ENCODE measurements at places on chromosomes 3 and 15.

DNA sequence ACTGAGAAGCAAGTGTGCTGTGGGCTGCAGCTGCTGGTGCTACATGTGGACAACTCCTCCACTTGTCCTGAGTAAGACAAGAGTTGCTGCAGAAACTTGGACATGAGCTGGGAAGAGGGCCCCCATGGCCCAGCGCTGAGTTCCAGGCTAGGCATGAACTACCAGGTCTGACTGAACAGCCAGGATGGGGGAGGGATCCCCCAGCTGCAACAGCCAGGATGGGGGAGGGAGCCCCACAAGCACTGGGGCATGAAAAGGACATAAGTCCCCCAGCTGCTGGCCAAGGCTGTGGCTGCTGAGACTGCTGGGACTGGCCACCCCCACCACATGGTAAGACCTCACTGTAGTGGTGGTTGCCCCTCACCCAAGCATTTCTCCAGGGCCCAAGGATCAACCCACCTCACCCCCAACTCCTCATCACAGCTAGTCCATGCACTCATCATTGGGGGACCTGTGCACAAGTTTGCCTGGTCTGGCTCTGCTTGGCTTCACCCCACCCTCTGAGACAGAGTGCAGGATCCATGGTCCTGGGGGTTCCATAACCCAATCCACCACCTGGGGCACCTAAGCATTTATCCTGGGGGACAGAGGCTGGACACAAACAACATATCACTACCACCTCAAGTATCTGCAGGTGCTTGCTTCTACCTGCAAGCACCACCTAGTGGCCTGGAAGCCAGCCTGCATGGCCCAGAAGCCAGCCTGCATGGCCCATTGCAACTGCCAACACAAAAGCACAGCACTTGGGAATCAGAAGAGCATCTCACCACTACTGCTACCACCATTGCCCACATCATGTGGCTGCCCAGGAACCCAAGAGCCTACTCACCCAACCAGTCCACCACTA is 84.5 kb upstream of the STT3B start:
- no peak for DNase-seq

DNA sequence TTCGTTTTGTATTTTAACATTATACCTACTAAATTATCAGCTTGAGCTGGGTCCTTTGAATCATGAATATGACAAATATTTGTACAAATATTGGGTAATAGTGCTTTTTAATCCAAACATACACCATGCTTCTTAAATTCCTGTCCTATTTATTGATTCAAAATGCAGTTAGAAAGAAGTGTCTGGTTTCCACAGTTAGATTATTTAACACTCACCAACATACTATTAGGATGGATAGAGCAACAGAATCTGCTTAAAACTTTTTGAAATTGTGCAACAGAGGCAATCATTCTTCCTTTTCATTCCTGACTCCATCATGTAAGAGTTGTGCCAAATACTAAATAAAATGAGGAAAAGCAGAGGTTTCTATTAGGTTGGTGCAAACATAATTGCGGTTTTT is 281.2 kb downstream of the LSAMP start:
- no peak for DNase-seq

GRCh38 chr3:171028025-171028778 is 1.7 kb upstream of the SLC2A2 start:
- DNase-seq = peak; percentile 87

GRCh38 chr3:99972380-99973104 is 141.8 kb downstream of the FILIP1L start:
- DNase-seq = no peak

DNA sequence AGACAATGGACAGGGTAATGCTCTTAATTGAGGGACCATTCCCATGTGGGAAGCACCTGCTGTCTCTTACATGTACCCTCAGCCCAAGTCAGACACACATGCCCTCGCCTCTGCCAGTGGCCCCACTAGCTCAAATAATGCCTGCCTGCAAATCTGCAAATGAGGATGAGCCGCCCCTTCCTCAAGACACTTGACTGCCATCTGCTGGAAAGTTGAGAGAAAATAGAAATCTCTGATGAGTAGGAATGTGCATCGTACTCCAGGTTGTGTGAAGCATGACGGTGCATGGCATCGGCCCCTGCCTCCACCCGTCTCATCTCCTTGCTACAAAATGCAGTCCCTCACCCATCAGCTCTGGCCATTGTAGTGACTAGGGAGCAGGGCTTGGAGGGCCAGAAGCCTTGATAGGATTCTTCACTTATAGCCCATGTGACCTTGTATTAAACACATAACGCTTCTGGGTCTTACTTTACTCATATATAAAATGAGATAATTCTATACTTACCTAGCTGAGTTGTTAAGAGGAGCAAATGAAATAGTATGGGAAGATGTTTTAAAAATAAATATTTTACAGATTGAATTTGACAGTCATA is 6.3 kb upstream of the SCN5A start:
- no peak for DNase-seq

- DNase-seq = no peak
These were observed 10.2 kb upstream of the KLF15 start for GRCh38 chr3:126367316-126367805.

- DNase-seq = no peak
These were observed 280.6 kb downstream of the LPP start for GRCh38 chr3:188434594-188434993.

DNA sequence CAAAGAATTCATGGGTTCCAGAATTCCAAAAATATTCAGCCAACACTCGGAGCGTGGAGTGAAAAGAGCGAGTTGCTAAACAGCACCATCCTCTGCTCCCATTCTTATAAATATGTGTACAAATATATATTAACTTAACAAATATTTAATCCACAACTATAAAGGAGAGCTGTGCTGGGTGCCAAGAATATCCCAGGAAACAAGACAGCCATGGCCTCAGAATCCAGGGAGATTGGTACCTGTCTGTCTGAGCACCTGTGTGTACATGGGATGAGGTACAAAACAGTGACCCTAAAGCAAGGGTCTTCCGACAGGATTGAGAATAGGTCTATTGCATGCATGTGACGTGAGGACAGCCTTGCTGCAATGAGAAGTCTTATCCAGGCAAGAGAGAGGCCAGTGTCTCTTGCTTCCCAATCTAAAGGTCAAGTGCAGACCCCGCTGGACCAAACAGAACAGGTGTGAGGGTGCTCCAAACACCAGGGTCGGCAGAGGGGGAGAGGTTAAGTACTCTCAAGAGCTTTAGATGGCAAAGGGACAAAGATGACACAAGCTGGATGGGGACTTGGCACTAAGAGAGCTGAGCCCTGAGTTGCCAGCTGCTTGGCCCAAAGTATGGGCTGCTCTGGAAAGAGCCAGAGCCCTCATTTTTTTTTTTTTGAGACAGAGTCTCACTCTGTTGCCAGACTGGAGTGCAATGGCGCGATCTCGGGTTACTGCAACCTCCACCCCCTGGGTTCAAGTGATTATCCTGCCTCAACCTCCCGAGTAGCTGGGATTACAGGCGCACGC is 36.2 kb downstream of the HOMER2 start:
- DNase-seq = no peak

DNA sequence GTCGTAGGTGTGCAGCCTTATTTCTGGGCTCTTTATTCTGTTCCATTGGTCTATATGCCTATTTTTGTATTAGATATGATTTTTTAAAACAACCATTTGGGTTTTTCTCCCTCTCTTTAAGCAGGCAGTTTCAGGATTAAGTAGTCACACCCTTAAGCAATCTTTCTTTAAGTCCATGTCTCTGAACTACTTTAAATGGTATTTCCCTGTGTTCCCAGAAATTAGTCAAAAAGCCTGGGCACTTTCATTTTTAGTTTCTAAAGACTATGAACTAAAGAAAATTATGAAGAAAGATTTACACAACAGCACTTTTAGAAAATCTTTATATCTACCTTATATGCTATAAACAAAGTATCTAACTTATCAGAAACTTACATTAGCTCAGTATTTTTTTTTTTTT is 110.3 kb downstream of the FAIM start:
- no peak for DNase-seq

GRCh38 chr3:43892061-43892460 is 201.3 kb downstream of the ABHD5 start:
- DNase-seq = no peak

DNA sequence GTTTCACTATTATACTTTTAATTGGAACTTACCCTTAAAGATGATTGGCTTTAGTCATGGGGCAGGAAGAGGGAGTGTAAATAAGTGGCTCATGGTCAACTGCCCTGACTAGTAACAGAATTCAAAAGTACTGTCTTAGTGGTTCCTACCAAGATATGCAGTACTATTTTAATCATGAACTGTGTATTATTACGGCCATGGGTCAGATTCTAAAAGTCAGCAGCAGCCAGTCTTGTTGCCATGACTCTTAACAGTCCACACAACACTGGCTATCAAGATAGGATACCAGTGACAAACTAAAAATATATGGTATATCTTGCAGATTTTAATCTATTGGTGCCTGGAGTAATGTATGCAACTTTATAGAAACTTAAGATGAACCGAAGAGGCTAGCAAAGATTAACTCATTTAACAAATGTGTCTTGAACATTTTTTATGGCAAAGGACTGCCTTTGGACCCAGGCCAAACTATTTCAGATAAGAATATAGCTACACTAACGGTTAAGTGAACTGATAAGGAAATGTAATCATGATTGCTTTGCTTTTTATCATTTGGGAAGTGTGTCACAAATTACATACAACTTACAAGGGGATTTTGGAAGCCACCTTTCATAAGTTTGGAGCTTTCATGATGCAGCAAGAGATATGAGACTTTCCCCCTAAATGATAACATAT is 163.7 kb downstream of the TCF12 start:
- no peak for DNase-seq

GRCh38 chr3:16869261-16870005 is 15.3 kb upstream of the PLCL2 start:
- no peak for DNase-seq

GRCh38 chr3:75294124-75294523 is 370.0 kb upstream of the FRG2C start:
- peak; percentile 34 for DNase-seq

DNA sequence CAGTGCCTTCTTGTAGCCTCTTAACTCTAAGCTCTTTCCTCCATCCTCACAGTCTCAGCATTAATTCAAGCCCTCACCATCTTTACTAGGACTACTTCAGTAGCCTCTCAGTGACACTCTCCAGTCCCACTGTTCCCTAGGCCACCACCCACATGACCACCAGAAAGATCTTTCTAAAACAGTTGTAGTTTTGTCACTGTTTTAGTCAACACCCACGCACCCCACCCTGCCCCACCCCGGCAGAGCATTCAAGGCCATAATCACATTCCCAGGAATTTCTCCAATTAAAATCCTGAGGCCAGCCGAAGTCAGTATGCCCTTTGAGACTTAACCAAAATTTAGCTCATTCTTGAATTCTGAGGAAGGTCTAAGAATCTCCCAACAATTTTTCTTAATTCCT is 31.2 kb upstream of the PSMD6 start:
- DNase-seq = no peak

GRCh38 chr15:71732636-71733035 is 77.7 kb upstream of the NR2E3 start:
- DNase-seq = no peak

GRCh38 chr3:194518652-194519051 is 31.9 kb upstream of the ATP13A3 start:
- no peak for DNase-seq

DNA sequence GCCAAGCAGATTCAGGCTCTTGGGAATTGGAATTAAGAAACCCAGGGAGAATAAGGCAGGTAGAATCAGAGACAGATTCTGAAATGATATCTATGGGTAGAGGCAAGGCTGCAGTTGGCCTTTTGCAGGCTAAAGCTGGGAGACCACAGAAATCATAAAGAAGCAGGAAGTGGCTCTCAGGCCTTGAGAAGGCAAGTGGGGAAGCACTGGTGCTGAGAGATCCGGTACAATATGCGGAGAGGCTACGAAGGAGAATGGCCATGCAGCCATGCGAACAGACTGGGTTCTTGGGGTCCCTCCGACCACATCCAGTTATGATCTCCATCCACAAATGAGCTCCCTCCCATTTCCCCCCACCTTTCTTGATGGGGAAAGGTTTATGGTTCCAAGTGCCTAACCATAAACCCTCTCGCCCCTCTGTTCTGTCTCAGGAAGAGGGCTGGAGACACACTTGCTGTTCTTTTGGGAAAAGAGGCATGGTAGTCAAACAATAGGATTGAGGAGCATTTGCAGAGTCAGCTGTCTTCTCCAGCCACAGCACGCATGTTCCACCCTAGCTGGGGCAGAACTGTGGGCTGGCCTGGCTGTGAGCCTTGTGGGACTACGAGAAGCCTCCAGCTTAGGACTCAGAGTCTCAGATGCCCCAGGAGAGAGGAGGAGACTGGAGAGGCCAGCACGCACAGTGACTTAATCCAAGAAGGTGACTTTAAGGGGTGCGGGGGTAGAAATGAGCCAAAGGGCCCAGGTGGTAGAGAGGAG is 99.6 kb downstream of the RPLP1 start:
- DNase-seq = no peak

- no peak for DNase-seq
These were observed 393.3 kb downstream of the FEZF2 start for GRCh38 chr3:61980041-61980440.

DNA sequence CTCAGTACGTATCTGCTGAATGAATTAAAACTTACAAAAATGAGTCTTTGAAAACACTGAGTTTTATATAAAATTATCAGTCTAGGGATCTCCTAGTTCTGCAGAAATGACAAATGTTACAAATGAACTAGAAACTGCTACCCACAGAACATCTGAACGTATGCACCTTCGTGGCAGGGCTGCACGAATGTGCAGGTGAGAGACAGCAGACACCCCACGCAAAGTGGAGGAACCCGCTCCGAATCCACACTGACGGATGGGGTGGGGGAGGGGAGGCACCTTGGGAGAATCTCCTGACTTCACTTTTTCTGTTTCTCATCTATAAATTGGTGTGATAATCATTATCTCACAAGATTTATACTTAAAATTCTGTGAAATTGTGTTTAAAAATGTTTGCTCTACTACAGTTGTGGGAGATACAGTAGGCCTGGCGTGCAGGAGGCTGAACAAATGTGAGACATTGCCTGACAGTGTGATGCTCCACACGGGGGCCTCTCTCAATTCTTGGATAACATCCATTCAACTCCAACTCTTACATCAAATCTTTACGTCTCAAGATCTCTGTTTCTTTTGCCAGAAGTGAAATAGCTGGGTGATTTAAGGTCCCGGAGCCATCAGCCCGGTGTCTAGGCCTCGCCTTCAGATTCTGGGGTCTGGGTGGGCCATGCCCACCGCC is 86.9 kb downstream of the ATP10A start:
- DNase-seq = no peak

DNA sequence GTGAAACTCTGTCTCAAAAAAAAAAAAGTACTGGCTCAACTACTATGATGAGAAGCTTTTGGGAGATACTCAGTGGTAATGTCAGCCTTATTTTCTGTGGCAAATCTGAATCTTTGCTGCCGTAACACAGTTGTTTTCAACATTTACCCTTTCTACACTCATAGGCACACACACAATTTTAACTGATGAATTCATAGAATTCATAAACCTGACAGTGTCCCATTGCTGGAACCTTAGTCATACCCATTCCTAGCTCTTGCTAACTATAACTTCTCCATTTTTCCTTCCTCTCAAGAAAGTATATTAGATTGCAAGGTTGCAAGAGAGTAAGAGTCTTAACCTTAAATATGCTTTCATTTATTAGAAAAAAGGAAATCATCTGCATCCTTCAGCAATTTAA is 496.6 kb downstream of the FHIT start:
- DNase-seq = no peak

- peak; percentile 78 for DNase-seq
These were observed 763 bp downstream of the TRA2B start for GRCh38 chr3:185936814-185937688.
